H7 (cell line): ENCODE measurements at places on chromosomes 2 and 18. TPM values are rescaled to one million over a fixed set of nuclear protein-coding genes. Genes with fewer than 3 reads are reported as not detected.

GRCh38 chr18:74459889-74460288, 2.8 kb upstream of the DIPK1C start:
- DNase-seq: peak; percentile 85

DNA sequence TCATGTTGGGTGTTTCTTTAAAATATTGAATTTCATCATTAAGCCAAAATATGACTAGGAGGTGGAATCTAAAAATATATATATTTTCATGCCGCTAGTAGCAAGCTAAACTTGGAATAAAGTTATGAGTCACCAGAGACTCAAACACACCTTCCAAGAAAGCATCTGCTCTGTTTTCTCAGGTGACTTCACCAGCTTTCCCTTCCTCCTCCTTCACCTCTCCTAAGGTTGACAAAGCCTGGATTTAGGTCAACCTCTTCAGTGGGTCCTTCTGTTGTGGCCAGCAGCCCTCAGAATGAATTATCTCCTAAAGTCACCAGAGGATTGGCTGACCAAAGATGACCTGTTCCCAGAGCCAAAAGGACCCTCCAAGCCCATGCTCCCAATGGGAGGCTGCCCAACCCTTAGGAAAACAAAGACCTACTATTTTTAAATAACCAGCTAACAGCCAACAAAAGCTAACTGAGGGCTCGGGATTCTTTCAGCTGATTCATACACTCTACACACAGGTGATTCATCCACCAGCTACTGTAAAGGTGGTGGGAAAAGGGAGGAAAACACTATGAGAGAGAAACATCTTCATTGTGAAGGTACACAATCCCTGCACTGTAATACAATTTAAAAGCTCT, 113.9 kb downstream of the MYO5B start:
- no peak for DNase-seq

- peak; percentile 39 for DNase-seq
Measured at GRCh38 chr2:190698895-190699294, 50.0 kb downstream of the NAB1 start.

- no peak for DNase-seq
Measured at GRCh38 chr2:147495734-147496133, 349.1 kb upstream of the ACVR2A start.

GRCh38 chr2:65379721-65380171, 52.7 kb downstream of the SPRED2 start:
- no peak for DNase-seq

GRCh38 chr2:11397513-11397912, 53.1 kb upstream of the ROCK2 start:
- DNase-seq: no peak

- DNase-seq: no peak
Measured at GRCh38 chr18:8001711-8002301, 434.7 kb downstream of the PTPRM start.

DNA sequence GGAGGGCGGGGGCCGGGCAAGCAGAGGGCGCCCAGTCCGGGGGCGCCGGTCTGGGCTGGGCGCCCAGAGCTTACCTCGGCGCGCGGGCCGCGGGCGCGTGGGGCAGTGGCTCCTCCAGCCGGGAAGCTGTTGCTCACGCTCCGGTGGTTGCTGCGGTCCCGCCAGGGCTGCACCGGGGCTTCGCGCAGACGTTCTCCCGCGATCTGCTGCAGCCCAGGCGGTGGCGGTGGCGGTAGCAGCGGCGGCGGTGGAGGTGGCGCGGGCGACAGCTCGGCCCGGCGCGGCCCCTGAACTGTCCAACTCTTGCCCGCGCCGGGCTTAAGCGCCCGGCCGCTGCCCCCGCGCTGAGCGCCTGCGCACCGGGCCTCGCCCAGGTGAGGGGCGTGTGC, 391 bp downstream of the ZNF385B start:
- peak; percentile 85 for DNase-seq

The NGEF gene
- total RNA-seq: 3.9 and 6.0 TPM in 2 replicates

The NOSTRIN gene
- not detected in 2 replicates for total RNA-seq

The PRKAG3 gene
- not detected in 2 replicates for total RNA-seq

The ALLC gene
- not detected in 2 replicates for total RNA-seq

The SLC35F5 gene
- 25.8 and 37.3 TPM in 2 replicates for total RNA-seq

The MAB21L4 gene
- not detected in 2 replicates for total RNA-seq

The MBD1 gene
- total RNA-seq: 57.6 and 58.3 TPM in 2 replicates
